Skeletal muscle cell (primary cell): ENCODE measurements at places on chromosomes 6 and 20.

GRCh38 chr20:62668441-62669027, 26.2 kb downstream of the SLCO4A1 start:
- peak; percentile 20 for DNase-seq

GRCh38 chr20:7710440-7710839, 229.8 kb downstream of the HAO1 start:
- DNase-seq, result no peak

GRCh38 chr6:48134246-48134645, 23.2 kb upstream of the PTCHD4 start:
- no peak for DNase-seq

- no peak for DNase-seq
These were observed 96.7 kb downstream of the SYCP2 start for GRCh38 chr20:59836767-59837166.

GRCh38 chr6:139439349-139439748, 64.9 kb upstream of the CITED2 start:
- DNase-seq, result no peak

DNA sequence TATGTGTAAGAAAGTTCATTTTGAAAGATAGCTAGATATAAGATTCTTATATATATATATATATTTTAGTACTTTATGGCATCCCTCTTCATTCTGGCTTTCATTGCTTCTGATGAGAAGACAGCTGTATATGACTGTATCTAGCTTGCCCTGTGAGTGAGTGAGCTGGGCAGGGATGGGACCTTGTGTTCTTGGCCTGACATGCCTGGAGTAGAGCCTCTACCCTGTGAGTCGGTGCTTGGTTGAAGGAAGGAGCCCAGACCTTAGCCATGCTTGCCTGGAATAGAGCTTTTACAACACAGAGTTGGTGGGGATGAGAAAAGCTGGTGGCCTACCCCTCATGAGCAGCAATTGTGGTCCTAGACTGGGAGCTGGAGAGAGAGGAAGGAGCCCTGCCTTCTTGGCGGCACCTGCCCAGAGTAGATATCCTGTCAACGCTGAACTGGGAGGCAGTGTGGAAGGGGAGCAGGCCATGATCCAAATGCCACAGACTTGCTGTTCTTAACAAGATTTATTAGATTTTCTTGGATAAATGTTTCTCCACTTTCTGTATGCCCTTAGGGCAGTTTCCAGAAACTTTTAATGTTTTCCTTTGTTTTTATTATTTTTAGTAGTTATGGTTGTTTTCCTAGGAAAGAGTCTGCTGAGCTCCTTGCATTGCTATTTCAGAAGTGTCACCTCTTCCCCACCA, 31.6 kb downstream of the FIG4 start:
- no peak for DNase-seq
